ENCODE measurements at places on chromosomes 11 and 22.

- no peak for DNase-seq
These were observed 96.9 kb upstream of the CRYBB3 start for GRCh38 chr22:25102722-25103121.

DNA sequence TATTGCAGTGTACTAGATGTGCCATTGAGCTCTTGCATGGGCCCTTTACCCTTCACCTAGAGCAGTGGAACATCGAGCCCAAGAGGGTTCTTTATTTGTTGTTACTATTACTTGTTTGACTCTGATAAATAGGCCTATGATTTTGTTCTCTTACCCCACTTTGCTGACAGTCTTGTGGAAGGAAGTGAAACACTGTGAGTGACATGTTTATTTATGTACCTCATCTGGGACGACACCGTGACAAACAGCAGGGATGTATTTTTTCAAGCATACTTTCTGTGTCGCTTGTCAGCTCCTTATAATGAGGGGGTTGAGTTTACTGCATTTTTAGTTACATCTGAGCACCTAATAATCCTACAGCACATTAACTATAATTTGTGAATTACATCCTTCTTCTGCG is 1010.3 kb upstream of the TENM4 start:
- DNase-seq, result no peak

DNA sequence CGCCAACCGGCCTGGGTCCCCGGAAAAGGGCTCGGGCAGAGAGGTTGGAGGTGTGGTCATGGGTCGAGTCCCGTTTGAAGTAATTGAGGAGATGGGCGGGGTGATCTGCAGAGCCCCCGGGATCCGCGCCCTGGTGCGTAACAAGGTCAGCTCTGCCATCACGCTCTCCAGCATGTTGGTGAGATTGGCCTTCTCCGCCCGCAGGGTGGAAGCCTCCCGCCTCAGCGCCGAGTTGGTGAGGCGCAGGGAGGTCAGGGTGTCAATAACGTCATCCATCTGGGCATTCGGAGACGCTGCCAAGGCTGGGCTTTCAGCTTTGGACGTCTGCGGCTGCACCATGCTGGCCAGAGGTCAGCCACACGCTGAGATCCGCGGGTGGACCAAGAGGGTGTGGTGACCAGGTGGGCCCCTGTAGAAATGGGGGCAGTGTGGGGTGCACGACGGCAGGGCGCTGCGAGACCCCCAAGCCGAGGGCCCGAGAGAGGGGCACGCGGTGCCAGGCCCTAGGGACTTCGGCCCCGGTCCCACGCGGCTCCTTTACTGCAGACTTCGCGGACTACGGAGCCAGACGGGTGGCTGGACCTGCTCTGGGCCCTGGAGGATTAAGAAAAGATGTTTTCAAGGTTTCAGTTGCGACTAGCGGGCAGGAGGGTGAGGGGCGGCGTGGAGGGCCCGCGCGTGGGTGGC is 672 bp downstream of the RTL6 start:
- no peak for DNase-seq

DNA sequence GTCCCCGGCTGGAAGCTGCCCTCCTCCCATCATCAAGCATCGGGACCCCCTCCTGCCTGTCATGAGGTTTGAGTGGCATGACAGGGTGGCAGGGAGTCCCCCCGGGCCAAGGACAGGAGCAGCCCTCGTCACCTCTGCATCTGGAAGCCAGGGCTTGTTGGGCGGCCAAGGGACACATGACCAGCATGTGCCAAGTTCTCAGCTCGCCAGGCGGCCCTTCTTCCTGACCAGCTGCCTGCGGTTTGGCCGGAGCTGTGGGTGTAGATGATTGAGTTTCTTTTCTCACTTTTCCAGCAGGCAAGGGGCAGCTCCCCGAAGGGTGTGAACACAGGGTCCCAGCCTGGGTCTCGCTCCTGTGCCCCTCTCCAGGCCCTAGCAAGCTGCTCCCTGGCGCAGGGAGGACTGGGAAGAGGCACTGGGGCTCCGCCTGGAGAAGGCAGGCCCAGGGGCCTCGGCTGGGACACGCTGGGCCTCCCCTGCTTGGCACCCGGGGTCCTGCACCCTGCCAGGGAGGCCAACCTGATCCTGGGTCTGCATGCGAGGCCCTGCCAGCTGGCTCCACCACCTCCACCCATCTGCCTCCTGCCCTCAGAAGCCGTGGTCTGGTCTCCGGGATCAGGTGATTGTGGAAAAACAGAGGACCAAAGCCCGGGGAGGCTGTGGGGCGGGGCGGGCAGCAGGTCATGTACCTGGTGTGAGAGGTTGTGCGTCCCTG is 13.4 kb downstream of the ARHGAP8 start:
- DNase-seq, result no peak

DNA sequence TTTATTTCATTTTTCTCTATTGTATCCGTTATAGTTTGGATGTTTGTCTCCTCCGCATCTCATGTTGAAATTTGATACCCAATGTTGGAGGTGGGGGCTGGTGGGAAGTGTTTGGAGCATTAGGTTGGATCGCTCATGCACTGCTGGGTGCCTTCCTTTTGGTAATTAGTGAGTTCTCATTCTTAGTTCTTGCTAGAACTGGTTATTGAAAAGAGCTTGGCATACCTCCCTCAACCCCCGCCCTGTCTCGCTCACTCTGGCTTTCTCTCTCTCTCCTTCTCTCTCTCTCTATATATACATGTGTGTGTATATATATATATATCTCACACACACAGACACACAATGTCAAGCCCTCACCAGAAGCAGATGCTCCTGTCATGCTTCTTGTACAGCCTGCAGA is 978.7 kb downstream of the DLG2 start:
- DNase-seq, result no peak

- DNase-seq, result no peak
These were observed 79.7 kb upstream of the HORMAD2 start for GRCh38 chr22:30000566-30000965.

- DNase-seq, result no peak
These were observed 61.0 kb downstream of the TNRC6B start for GRCh38 chr22:40238425-40239344.

GRCh38 chr11:13261591-13262061 is 16.0 kb upstream of the BMAL1 start:
- DNase-seq, result no peak

DNA sequence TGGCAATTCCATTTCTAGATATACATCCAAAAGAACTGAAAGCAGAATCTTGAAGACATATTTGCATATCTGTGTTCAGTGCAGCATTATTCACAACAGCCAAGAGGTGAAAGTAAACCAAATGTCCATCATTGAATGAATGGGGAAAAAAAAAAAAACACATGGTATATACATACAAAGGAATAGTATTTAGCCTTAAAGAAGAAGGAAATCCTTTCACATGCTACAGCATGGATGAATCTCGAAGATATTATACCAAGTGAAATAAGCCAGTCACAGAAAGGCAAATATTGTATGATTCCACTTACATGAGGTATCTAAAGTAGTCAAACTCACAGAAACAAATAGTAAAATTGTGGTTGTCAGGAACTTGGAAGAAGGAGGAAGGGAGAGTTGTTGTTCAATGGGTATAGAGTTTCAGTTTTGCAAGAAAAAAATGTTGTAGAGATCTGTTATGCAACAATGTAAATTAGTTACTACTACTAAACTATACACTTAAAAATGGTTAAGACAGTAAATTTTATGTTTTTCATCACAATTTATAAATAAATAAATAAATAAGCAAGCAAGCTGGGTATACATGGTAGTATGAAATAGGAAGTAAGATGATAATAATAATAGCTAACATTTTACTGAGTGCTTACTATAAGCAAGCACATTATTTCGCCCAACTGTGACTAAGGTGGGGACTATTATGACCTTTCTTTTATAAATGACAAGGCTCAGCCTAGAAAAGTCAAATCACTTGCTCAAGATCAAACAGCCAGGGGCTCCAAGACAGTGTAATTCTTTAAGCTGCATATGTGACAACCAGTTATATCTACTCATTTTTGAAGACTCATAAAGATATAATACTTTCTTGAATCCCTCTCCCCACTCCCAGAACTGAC is 50.0 kb downstream of the FAM168A start:
- no peak for DNase-seq
